Activated gamma-delta T cell (primary cell): ENCODE measurements at places on chromosomes 3 and 15.

DNA sequence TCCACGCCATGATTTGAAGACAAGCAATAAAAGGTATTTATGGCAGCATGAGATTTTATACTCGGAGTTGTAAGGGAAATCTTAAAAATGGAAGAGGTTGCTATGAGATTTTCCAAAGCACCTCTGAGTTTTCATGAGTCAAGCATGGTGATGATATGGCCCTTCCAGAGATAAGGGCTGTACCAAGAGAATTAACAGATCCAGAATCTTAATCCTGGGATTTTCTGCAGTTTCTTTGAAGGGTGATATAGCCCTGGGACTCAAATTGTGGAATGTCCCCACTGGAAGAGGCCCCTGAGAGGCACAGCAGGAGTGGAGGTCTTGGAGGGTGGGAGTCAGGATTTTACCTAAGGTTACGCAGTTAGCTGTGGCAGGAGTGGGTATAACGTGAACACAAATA is 243.3 kb downstream of the ZNF621 start:
- DNase-seq, result no peak

DNA sequence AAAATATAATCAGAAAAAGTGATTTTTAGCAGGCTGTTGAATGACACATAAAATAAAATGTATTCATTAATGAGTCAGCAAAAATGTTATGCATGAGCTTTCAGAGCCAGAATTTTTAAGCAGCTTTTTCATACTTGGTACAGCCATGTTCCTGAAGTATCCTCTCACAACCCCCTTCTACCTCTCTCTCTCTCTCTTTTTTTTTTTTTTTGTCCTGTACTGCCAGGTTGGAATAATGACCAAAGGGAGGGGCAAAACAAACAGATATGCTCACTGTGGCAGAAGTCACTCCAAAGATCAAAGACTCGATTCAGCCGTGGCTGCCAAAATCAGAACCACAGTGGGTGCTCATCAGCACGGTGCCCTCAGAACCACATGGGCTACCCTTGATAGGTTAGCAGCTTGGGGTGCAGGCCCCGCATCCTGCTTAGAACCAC is 383.0 kb downstream of the ZBTB20 start:
- DNase-seq, result no peak

DNA sequence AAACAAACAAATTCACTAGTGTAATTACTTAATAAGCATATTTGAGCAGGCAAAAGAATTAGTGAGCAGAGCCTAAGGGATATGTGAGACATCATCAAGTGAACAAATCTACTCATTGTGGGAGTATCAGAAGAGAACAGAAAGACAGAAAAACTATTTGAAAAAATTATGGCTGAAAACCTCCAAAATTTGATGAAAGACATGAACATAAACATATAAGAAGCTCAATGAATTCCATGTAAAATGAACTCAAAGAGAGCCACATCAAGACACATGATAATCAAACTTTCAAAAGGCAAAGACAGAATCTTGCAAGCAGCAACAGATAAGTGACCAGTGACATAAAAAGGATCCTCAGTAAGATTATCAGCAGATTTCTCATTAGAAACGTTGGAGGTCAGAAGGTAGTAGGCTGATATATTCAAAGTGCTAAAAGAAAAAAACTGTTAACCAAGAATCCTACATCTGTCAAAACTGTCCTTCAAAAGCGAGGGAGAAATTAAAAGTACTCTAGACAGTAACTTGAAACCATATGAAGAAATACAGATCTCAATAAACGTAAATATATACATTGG is 83.0 kb upstream of the UBP1 start:
- no peak for DNase-seq

GRCh38 chr3:72473156-72473555 is 375.1 kb downstream of the SHQ1 start:
- DNase-seq, result no peak

DNA sequence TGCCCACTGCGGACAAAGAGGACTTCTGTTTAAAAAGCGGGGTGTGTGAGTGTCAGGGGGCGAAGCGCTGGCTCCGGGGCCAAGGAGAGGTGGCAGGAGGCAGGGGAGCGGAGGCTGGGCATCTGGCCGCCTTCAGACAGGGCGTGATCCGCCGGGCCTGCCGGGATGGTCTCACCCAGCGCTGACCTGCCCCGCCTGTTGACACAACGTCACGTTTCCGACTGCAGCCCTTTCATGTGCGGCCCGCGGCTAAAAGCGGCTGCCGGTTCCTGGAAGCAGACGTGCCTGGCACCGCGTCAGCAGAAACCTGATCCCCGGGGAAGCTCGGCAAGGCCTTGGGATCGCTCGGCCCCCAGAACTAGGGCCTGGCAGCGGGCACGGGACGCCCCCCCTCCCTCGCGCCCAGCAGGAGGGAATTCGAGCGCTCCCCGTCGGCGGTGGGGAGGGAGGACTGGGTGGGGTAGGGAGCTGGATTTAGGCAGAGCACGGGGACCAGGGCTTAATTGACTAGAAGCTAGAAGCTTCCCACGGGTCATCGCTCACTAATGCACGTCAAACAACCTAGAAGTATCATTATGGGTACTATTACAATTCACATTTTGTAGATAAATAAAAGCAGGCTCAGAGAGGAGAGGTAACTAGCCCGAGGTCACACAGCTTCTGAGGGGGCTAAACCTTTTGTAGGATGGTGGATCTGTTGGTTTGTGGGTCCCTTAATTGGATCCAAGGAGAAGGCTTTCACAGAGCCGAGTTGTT is 7.7 kb downstream of the BHLHE40 start:
- peak; percentile 69 for DNase-seq

- DNase-seq, result no peak
Observed at GRCh38 chr3:140552403-140552802, 125.5 kb upstream of the TRIM42 start.

DNA sequence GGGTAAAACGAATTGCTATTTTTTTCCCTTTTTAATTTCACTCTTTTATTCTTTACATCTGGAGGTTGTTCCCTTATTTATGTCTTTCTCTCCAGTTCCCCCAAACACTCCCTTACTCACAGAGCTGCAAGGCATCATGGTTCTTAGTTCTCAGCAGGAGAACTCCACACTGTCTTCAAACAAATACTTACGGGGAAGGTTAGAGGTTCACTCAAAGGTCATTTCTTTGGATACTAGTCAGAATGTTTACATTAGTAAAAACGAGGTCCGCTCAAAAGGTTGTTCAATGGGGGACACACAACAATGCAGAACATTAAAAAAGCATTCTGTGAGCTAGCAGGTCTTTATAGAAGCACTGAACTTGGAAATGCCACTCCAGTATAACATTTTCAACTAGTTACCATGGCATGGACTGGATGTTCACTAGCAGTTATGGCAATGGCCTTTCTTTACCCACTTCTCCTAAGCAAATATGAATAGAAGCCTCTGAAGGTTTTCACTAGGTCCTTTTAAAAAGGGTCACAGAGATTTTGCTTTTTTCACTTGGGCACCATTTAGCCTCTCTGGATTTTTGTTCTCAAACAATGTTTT is 201.7 kb downstream of the MEIS2 start:
- no peak for DNase-seq
